Calu3 (cell line): ENCODE measurements at places on chromosomes 11 and 22.
A peak's percentile ranks its signal among the peaks of the same experiment; 100 is the strongest.

- no peak overlapping the region for H3K27ac ChIP-seq
- H3K4me1 ChIP-seq, result no peaks in the 10 kb centered on the region
- H3K36me3 ChIP-seq, result no peaks in the 10 kb centered on the region
- H3K27me3 ChIP-seq, result no peaks in the 10 kb centered on the region
- H3K4me3 ChIP-seq, result no peak overlapping the region
- no peak for DNase-seq
These were observed 1083.5 kb upstream of the TENM4 start for GRCh38 chr11:80524349-80524748.

DNA sequence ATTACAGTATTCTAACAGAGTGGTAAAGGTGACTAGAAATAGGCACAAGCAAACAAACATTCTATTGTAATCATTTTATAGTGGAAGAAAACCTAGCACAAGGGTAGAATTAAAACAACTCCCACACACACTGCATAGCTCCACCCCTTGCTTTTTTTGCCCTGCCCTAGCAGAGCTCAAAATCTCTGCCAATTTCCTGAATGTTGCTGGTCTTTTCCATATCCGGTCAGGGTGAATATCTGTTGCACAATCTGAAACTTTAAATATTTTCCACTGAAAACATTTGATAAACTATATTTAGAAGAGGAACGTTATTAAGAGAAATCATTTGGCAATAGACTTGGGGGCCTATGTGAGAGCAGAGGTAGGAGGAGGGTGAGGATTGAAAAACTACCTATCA is 2.7 kb downstream of the SPA17 start:
- H3K36me3 ChIP-seq, result peaks cover 18% of the 10 kb centered on the region
- no peak overlapping the region for H3K27ac ChIP-seq
- no peak for DNase-seq

- H3K27ac ChIP-seq, result peak overlapping the region; percentile 39
- peaks cover 54% of the 10 kb centered on the region for H3K4me1 ChIP-seq
- H3K27me3 ChIP-seq, result no peaks in the 10 kb centered on the region
- H3K36me3 ChIP-seq, result peaks cover 37% of the 10 kb centered on the region
- DNase-seq, result no peak
These were observed 3.4 kb downstream of the SLC25A45 start for GRCh38 chr11:65378928-65379638.

- no peak for DNase-seq
- peak overlapping the region; percentile 75 for H3K27ac ChIP-seq
- no peaks in the 10 kb centered on the region for H3K27me3 ChIP-seq
- peaks cover 57% of the 10 kb centered on the region for H3K36me3 ChIP-seq
- peaks cover 75% of the 10 kb centered on the region for H3K4me1 ChIP-seq
- peak overlapping the region; percentile 44 for H3K4me3 ChIP-seq
These were observed 104.6 kb downstream of the ATXN10 start for GRCh38 chr22:45776313-45776585.

DNA sequence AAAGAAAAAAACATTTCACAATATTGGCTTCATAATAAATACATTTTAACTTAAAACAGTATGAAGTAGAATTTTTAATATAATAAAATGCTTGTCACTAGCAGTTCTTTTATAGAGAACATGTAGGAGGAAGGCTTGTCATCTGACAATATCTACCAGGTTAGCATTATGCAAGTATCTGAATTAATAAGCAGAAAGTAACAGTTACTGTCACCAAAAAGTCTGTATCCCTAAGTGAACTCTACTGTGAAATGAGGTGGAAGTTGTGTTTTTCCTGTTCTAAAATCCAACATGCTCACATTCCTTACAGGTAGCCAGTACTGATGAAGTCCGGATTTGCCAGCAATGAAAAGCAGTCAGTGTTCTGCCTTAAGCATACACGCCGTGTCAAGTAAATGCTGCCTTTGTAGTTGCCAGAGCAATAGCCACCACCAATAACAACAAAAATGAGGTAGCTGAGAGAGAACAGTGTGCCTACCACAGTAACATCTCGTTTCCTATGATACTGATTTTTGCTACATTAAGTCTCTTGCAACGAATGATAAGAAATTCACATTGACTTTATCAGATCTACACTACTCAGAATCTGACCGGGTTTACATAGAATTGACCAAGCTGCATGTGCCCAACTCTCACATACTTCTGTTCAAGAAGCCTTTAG is 95.5 kb downstream of the SIK3 start:
- no peaks in the 10 kb centered on the region for H3K4me1 ChIP-seq
- no peak overlapping the region for H3K4me3 ChIP-seq
- no peaks in the 10 kb centered on the region for H3K36me3 ChIP-seq
- H3K27ac ChIP-seq, result no peak overlapping the region
- H3K27me3 ChIP-seq, result no peaks in the 10 kb centered on the region

DNA sequence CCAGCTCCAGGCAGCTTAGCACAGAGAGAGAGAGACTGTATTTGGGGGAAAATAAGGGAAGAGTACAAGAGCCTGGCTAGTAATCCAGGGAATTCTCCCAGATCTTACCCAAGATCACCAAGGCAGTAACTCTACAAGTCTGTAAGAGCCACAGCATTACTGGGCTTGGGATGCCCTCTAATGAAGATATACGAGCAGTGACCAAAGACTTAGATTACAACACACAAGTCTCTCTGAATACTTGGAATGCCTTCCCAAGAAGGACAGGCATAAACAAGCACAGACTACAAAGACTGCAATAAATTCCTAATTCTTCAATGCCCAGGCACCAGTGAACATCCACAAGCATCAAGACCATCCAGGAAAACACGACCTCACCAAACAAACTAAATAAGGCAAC is 17.7 kb downstream of the DNAJC24 start:
- no peak overlapping the region for H3K27ac ChIP-seq
- H3K4me1 ChIP-seq, result no peaks in the 10 kb centered on the region

DNA sequence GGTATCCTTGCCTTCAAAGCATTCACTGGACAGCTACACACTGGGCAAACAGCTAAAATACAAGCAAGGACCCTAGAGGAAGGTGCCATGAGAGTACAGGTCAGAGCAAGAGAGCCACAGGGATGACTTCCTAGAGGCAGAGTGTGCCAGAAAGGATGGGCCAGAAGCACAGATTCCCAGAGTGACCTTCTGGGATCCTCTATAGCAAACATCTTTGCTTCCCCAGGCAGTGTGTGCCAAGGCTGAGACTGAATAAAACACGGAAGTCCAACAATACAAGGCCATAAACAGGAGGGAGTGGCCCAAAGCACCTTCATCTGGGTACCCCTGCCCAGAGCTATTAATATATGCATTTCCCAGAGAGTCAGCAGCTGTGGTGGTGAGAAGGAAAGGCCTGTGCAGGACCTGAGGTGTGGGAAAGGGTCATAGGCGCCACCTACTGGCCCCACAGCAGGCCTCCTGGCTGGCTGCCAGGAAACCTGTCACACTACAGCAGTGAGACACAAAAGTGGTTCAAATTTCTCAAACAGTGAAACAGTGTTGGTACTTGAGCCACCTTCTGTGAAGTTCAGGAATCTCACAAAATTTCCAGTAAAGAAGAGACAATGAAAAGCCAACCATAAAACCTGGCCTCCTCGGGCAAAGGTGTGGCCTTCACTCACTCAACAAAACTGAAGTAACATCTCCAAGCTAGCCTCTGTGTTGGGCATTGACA is 20.3 kb downstream of the CLPB start:
- H3K4me1 ChIP-seq, result peaks cover 22% of the 10 kb centered on the region
- no peak overlapping the region for H3K27ac ChIP-seq
- H3K4me3 ChIP-seq, result no peak overlapping the region
- H3K36me3 ChIP-seq, result no peaks in the 10 kb centered on the region
- peak; percentile 86 for DNase-seq

GRCh38 chr11:64877390-64878222 is 815 bp downstream of the EHD1 start:
- peak overlapping the region; percentile 93 for H3K27ac ChIP-seq
- H3K4me3 ChIP-seq, result peak overlapping the region; percentile 98
- no peaks in the 10 kb centered on the region for H3K27me3 ChIP-seq
- H3K4me1 ChIP-seq, result peaks cover 35% of the 10 kb centered on the region

GRCh38 chr22:27802346-27803073 is 954 bp upstream of the MN1 start:
- peaks cover 18% of the 10 kb centered on the region for H3K4me1 ChIP-seq
- no peak for DNase-seq
- H3K27me3 ChIP-seq, result peaks cover 19% of the 10 kb centered on the region
- H3K4me3 ChIP-seq, result peak overlapping the region; percentile 82
- H3K27ac ChIP-seq, result peak overlapping the region; percentile 52

GRCh38 chr22:20296598-20296997 is 23.3 kb downstream of the DGCR6L start:
- peaks cover 90% of the 10 kb centered on the region for H3K27me3 ChIP-seq
- H3K27ac ChIP-seq, result no peak overlapping the region
- DNase-seq, result no peak
- H3K4me3 ChIP-seq, result no peak overlapping the region
- H3K4me1 ChIP-seq, result peaks cover 15% of the 10 kb centered on the region
- peaks cover 25% of the 10 kb centered on the region for H3K36me3 ChIP-seq

- DNase-seq, result no peak
- H3K4me1 ChIP-seq, result no peaks in the 10 kb centered on the region
- no peak overlapping the region for H3K4me3 ChIP-seq
- no peak overlapping the region for H3K27ac ChIP-seq
These were observed 74.3 kb downstream of the GRAMD1B start for GRCh38 chr11:123504401-123504800.

DNA sequence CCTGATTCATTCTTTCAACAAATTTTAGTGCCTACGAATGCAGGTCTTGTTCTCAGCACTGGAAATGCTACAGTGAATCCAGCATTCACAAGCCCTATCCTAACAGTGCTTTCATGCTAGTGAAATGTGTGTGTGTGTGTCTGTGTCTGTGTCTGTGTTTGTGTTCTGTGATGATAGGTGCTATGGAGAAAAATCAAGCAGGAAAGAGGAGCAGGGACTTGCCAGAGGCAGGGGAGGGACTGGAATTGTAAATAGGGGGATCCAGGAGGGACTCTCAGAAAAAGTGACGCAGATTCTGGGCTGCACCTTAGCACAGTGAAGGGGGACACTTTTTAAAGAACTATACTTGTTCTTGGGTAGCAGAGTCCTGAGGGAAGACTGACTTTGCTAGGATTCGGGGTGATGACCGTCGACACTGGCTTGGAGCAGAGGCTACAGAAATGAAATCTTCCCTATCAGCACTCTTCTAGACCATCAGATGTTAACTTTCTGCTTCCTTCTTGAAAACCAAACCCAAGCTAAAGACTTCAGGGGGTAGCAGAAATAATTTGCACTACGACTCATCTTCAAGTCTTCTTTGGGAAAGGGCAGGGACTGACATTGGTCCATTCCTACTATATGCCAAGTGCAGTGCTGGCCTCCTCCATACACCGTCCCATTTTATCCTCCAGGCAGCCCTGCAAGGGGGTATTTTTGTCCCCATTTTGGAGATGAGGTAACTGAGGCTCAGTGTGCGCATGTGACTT is 39.3 kb upstream of the PTPRJ start:
- H3K36me3 ChIP-seq, result peaks cover 3% of the 10 kb centered on the region
- DNase-seq, result no peak
- no peak overlapping the region for H3K4me3 ChIP-seq
- H3K27me3 ChIP-seq, result no peaks in the 10 kb centered on the region
- no peak overlapping the region for H3K27ac ChIP-seq

DNA sequence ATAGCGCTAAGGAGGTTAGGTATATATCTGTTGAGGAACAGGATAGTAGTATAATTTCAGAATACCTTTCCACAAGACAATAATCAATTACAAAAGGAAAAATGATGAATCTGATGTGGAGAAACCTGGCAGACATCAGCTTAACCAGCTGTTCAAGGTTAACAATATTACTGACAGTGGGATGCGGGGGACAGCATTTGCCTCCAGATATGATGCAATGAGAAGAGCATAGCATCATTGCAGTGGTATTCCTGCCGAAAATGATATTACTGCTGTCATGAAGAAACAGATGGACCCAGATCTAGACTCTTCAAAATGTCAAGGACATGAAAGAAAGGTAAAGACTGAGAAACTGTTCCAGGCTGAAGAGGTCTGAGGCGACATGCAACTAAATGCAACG is 49.7 kb downstream of the RBFOX2 start:
- H3K36me3 ChIP-seq, result peaks cover 3% of the 10 kb centered on the region
- DNase-seq, result no peak
- peaks cover 21% of the 10 kb centered on the region for H3K4me1 ChIP-seq
- H3K4me3 ChIP-seq, result no peak overlapping the region

GRCh38 chr11:2565447-2566222 is 120.8 kb downstream of the KCNQ1 start:
- H3K27me3 ChIP-seq, result no peaks in the 10 kb centered on the region
- no peak overlapping the region for H3K27ac ChIP-seq
- H3K36me3 ChIP-seq, result no peaks in the 10 kb centered on the region
- no peaks in the 10 kb centered on the region for H3K4me1 ChIP-seq
- no peak overlapping the region for H3K4me3 ChIP-seq
- no peak for DNase-seq

GRCh38 chr22:48758881-48759875 is 1068.5 kb downstream of the BRD1 start:
- H3K27ac ChIP-seq, result no peak overlapping the region
- H3K36me3 ChIP-seq, result no peaks in the 10 kb centered on the region
- H3K27me3 ChIP-seq, result no peaks in the 10 kb centered on the region
- H3K4me1 ChIP-seq, result no peaks in the 10 kb centered on the region
- DNase-seq, result no peak

GRCh38 chr11:128179039-128179438 is 408.3 kb downstream of the ETS1 start:
- no peaks in the 10 kb centered on the region for H3K36me3 ChIP-seq
- H3K4me3 ChIP-seq, result no peak overlapping the region
- H3K4me1 ChIP-seq, result peaks cover 36% of the 10 kb centered on the region
- H3K27ac ChIP-seq, result peak overlapping the region; percentile 75
- H3K27me3 ChIP-seq, result no peaks in the 10 kb centered on the region

GRCh38 chr11:4436411-4436810 is 12.7 kb upstream of the OR52K2 start:
- H3K4me1 ChIP-seq, result no peaks in the 10 kb centered on the region
- no peaks in the 10 kb centered on the region for H3K36me3 ChIP-seq
- no peak overlapping the region for H3K27ac ChIP-seq
- H3K27me3 ChIP-seq, result peaks cover 66% of the 10 kb centered on the region

DNA sequence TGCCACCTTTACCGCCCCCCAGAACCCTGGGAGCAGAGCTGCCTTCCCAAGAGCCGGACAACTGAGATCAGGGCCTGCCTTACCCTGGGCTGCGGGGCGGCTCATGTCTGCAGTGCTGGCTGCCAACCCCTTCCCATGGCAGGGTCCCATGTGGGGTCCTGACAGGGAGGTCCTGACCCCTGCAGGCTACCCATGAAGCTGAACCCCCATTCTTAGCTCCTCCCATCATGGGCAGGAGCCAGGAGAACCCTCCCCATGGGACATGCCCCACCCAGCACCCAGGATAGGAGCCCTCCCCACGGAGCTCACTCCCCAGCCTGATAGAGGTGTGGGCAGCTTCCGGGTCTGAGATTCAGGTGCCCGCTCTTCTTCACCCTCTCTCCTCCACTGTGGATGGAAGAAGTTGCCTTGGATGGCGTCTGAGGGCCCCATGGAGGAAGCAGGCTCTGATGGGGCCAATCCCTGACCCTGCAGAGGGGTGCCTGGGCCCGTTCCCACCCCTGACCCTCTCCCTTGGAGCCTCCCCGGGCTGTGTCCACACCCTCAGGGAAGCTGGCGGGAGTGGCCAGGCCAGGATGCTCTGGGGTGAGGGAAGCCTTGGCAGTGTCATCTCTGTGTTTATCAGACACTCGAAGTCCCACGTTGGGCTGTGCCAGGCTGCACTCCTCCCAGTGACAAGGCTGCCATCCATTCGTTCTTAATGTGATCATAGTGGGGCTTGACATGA is 1508.2 kb downstream of the BRD1 start:
- H3K27ac ChIP-seq, result no peak overlapping the region
- H3K4me3 ChIP-seq, result no peak overlapping the region
- no peaks in the 10 kb centered on the region for H3K36me3 ChIP-seq

GRCh38 chr11:19846654-19847305 is 134.1 kb downstream of the NAV2 start:
- H3K4me1 ChIP-seq, result peaks cover 11% of the 10 kb centered on the region
- no peaks in the 10 kb centered on the region for H3K36me3 ChIP-seq
- H3K27ac ChIP-seq, result no peak overlapping the region
- DNase-seq, result no peak
- H3K27me3 ChIP-seq, result no peaks in the 10 kb centered on the region
